ENCODE measurements at places on chromosomes 11 and 22.

GRCh38 chr11:57779276-57779675 lies 17.7 kb downstream of the CTNND1 start:
- DNase-seq = no peak

DNA sequence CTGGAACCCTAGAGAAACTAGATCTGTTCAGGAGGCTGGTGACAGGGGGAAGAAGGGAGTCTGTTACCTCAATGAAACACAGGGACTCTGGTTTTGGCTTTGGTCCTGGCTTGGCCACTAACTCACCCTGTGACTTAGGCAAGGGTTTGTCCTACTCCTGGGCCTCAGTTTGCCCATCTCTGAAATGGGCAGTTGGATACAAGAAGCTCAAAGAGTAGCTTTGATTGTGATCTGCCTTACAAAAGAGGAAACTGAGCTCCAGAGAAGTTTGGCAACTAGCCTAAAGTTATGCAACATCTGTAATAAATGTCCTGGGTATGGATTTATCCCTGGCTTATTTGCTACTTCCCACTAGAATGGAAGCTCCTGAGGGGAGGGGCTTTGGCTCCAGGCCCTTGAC lies 24.0 kb upstream of the LMO1 start:
- DNase-seq = no peak

DNA sequence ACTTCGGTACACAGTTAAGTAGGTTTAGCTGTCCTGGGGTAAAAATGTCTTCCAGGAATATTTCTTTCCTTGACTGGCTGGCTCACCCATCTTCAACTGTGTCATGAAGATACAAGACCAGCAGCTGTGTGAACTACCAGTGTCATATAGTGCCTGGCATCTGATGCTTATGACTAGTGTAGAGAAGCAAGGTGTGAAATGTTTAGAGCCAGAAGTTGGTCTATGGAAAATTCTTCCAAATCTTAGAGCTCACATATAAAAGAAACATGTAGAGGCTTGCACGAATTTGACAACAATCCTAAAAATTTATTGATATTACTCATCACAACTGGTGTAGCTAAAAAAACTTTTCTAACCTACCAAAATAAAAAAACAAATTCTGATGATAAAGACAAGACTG lies 54.4 kb downstream of the ARL14EP start:
- no peak for DNase-seq

DNA sequence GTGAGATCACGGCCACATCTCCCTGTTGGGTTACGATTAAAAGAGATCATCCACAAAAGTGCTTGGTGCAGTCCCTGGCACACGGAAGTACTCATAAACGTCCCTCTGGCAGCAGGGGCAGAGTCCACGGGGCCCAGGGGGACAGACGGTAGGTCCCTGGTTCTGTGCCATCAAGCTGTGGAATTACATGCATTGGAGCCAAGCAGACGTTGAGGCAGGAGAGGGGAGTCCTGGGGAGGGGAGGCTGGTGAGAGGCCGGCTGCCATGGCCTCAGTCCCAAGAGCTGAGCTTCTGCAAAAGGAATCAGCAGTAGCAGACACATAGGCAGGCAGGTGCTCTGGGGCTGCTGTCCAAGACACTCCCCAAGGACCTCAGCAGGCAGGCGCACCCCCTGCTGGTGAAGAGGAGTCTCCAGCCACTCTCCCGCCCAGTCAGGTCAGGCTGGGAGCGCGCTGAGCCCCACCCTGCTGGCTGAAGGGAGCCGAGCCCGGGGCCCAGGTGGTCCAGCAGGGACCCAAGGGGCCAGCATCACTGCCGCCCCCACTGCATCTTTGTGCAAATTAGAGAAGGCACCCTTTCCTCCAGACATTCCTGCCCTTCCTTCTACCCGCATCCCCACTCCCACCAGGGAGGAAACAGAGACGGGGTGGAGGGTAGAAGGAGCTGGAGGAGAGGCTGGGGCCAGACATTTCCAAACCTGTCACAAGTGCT lies 7.6 kb upstream of the KCTD17 start:
- no peak for DNase-seq

GRCh38 chr22:39980596-39980995 lies 14.2 kb upstream of the FAM83F start:
- DNase-seq = no peak

GRCh38 chr11:1854949-1855885 lies 2.3 kb downstream of the LSP1 start:
- DNase-seq = no peak

DNA sequence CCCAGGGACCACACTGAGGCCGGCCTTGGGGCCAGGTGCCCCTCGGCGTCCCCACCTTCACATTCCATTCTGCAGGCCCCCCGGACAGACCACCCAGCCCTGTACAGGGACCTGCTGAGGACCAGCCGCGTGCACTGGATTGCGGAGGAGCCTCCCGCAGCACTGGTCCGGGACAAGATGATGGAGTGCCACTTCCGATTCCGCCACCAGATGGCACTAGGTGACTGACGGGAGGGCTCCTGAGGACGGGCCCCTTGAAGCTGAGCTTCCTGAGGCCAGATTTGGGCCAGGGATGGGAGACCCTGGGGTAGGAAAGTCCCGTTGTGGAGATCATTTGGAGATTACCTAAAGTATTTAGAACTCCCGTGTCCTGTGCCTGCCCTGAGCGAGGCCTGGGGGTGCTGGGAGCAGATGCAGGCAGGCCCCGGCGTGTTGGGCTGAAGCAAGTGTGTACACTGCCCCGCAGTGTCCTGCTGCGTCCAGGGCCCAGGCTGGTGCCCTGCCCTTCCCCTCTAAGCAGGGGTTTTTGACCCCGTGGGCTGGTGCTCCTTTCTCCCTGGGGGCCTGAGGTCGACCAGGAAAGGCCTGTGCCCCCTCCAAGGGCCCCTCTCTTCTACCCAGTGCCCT lies 20.0 kb downstream of the TRMU start:
- peak; percentile 43 for DNase-seq

DNA sequence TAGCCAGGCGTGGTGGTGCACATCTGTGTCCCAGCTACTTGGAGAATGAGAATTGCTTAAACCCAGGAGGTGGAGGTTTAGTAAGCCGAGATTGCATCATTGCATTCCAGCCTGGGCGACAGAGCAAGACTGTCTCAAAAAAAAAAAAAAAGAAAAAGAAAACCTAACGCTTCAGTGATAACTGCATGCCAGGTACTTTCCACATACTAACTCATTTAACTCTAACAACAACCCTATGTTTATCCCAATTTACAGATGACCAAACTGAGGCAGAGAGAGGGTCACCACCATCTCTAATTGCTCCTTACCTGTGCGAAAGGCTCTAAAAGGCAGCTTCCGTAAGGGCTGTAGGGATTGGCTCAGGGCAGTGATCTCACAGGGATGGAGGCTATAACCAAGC lies 11.6 kb downstream of the PISD start:
- no peak for DNase-seq

- no peak for DNase-seq
Measured at GRCh38 chr11:71349627-71350026, 97.2 kb upstream of the SHANK2 start.

- DNase-seq = no peak
Measured at GRCh38 chr11:15970506-15971214, 385.7 kb downstream of the SOX6 start.

DNA sequence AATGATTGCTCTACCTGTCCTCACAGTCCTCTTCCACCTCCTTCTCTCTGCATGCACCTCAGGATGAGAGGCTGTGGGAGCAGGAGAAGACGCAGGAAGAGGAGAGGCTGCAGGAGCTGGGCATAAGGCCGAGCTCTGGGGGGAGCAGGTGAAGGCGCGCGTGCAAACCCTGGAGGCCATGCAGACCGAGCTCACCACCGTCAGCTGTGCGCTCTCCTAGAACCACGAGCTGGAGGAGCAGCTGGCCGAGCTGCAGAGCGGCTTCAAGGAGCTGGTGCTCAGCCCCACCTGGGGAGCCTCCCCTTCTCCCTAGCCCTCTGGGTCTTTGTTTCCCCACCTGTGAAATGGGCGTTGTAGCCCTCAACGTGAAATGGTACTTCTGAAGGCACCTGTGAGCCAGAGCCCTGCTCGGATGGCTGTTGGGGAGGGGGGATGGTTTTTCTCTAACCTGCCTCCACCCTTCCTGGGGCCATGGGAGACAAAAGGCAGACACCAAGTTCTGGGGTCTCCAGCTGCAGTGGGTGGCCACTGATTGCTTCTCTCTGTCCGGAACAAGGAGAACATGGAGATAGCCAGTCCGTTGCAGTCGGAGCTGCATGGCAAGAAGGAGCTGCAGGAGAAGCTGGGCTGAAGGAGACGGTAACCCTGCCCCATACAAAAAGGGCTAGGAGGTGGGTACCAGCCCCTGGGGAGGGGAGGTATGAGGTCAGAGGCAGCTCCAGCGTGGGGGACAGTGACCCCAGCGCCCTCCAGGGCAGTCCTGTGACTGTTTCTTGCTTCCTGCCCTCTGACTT lies 65.2 kb upstream of the A4GALT start:
- no peak for DNase-seq

DNA sequence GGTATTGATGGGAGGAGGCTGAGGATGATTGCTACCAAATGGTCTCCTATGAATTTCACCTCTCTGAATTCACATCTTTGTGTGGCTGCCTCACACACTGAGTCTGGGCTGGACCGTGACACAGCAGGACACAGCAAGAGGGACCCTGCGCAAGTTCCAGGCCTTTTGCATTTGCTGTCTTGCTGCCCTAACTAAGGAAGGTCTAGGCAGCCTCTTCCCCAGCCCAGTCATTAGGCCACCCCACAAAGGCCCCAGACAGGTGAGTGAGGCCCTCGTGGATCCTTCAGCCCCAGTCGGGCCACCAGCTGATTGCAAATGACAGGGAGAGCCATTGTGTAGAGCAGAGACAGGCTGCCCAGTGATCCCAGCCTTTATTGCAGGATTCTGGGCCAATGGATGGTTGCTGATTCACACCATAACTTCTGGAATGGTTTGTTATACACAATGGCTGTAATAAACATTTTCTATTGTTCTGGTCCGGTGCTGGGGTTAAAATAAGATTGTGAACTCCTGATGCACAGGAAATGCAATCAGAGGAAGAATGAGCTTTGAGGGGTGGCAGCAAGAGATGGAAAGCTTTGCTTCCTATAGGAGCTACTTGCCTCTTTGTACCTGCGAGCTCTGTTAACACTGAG lies 28.5 kb upstream of the CSNK2A3 start:
- DNase-seq = no peak

DNA sequence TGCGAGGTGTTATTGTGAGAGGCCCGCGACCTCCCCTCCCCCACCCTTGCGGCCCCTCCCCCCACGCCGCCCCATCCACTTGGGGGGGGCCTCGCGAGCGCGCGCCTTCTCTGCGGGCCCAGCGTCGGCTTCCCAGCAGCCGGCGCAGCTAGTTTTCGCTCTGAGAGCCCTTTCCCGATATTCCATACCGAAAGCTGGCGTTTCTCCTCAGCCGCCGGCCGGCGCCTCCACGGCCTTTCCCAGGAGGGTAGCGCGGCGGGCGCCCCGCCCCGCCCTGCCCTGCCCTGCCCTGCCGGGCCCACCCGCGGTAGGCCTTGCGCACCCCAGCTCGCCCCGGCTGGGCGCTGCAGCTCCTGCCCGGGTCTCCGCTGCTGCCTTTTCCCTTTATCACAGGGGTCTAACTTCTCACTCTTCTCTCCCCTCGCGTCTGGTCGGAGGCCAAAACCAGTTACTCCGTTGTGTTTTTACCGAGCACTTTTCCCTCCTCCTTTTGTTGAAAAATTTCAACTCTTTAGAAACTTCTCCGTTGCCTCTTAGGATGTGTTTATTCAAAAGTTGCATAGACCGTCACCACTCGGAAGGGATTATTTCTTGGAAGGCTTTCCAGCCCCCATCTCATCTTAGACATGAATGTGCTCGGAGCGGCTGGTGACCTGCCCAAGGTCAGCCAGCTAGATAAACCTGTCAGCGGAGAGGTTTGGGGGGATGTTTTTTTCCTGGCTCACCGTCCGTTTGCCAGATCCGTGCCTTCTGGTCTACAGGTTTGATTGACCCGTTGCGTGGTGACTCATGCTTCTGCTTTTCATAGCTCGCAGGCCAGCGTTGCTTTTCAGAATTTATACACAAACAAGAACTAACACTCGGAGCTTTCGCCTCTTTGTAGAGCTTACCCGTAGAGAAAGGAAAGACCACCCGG lies 648 bp downstream of the PAFAH1B2 start:
- peak; percentile 3 for DNase-seq

- no peak for DNase-seq
Measured at GRCh38 chr11:126781942-126782341, 218.6 kb downstream of the KIRREL3 start.

GRCh38 chr11:94550513-94550912 lies 6.8 kb downstream of the FUT4 start:
- DNase-seq = no peak

GRCh38 chr11:46445192-46445919 lies 53.8 kb upstream of the CHRM4 start:
- DNase-seq = no peak

GRCh38 chr11:57482782-57483561 lies 22.6 kb downstream of the RTN4RL2 start:
- peak; percentile 64 for DNase-seq

DNA sequence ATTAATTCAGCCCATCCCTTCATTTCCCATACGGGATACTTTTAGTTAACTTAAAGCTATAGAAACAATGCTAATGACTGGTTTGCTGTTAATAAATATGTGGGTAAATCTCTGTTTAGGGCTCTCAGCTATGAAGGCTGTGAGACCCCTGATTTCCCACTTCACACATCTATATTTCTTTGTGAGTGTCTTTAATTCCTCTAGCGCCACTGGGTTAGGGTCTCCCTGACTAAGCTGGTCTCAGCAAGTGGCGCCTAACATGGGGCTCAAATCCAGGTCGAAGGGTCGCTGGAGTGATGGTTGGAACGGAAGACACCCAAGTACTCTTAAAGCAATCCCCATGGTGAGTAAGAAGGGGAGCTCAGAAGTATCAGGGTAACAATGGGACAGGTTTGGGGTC lies 14.4 kb upstream of the OOSP1 start:
- no peak for DNase-seq

DNA sequence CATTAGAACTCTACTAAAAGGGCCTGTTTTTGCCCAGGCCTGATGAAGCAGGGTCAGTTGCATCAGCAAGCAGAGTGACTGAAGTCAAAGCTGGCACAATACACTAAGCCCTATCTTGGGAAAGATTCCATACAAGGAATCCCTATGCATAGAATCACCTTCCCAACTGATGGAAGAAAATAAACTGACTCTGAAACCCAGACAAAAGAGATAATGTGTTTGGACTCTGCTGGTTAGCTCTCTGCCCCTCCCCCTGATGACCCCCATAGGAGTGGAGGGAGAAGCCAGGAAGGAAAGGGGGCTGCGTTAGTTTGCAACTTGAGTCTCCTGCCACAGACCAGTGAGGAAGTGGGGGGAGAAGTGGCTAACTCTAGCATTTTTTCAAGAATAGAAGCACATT lies 32.9 kb downstream of the GALNT18 start:
- no peak for DNase-seq

- no peak for DNase-seq
Measured at GRCh38 chr11:103326070-103326794, 217.0 kb downstream of the DYNC2H1 start.

GRCh38 chr11:3081386-3081751 lies 24.1 kb upstream of the CARS1 start:
- DNase-seq = no peak

- DNase-seq = no peak
Measured at GRCh38 chr11:73760135-73760678, 667 bp downstream of the RAB6A start.

Measured in stimulated activated CD4-positive, alpha-beta T cell treated with anti-CD3 and anti-CD28 coated beads, Interleukin-1b, Interleukin-23, amount 100 ng/mL, for 1 hour (primary cell).